ENCODE measurements at places on chromosomes 5 and 9. TPM values are rescaled to one million over a fixed set of nuclear protein-coding genes. Genes with fewer than 3 reads are reported as not detected.
A peak's percentile ranks its signal among the peaks of the same experiment; 100 is the strongest.

The CDKN2A gene
- polyA plus RNA-seq = 0.35 TPM

The NDST1 gene
- 54.9 TPM for polyA plus RNA-seq

The CAPSL gene
- polyA plus RNA-seq = 5.5 TPM

The SEMA5A gene
- polyA plus RNA-seq = 46.3 TPM

The HAPLN1 gene
- polyA plus RNA-seq = 9.7 TPM

The CARTPT gene
- polyA plus RNA-seq = not detected

- peak; percentile 72 for DNase-seq
These were observed 15.1 kb downstream of the GPSM1 start for GRCh38 chr9:136342181-136343120.

DNA sequence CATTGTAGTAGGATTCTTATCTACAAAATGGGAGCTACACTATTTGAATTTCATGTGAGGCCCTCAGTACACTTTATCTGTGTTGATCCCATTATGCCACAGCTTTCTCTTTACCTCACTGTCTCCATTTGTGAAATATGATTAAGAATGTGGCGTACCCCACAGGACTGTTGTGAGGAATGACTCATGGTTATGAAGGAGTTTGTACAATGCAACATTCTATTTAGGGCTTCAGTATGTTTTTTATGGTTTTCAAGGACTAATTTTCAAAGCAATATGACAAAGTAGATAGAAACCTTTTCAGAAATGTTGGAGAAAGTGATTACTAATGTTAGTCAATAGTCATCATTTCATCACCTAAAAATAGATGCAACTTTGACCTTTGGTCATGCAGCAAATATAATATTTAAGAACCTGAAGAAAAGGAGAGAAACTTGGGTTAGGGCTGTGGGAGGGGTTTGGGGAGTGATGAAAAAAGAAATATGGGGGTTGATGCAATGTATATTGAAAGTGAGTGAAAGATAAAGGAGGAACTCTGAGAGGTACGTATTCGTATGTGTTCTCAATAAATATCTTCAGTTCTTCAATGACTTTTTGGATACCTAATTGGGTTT lies 53.7 kb upstream of the PIP5K1B start:
- DNase-seq = no peak

- DNase-seq = peak; percentile 60
These were observed 47.1 kb upstream of the POU4F3 start for GRCh38 chr5:146291421-146292074.

DNA sequence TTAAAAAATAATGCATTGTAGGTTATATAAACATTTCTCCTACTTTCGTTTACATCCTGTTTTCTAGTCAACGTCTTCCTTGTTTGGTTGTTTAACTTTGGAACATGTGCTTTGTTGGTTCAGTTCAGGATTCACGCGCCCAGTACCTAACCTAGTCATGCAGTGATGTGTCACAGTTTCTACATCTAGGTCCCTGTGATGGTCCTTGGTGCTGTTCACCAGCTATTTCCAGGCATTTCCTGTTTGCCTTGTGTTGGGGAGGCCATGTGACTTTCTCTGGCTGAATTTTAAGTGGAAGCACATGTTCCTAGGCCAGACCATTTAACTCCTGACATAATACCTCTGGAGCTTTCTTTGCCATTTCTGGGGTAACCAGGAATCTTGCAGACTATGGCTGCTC lies 292.3 kb downstream of the SMARCA2 start:
- DNase-seq = no peak

DNA sequence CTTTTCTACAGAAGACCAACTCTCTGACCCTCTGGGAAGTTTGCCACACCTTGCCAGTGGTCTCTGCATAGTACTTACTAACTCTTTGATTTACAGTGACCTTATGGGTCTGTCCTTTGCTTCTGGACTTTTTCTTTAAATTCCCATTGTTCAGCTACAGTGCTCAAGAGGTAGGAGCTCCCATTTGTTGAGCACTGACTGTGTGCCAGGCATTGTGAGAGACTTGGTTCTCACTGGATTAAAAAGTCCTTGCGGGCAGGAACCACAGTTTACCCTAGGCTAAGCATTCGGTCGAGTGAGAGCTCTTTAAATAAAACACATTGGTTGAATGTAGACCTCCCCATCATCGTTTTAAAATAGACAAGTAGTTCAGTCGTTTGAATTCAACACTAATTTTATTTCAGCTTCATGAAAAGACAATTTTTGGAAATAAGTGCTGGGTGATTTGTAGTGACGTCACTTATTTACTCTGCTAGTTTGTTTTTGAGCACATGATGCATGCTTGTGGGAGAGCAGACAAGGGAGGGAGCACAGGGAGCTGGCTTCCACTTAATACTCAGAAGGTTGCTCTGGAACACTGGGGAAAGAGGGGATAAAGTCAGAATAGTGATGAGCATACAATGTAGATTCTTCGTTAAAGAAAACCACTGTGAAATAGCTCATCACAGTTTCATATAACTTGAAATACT lies 27.1 kb downstream of the RASGRF2 start:
- no peak for DNase-seq

GRCh38 chr9:33939924-33940874 lies 108.5 kb downstream of the UBAP2 start:
- DNase-seq = no peak

DNA sequence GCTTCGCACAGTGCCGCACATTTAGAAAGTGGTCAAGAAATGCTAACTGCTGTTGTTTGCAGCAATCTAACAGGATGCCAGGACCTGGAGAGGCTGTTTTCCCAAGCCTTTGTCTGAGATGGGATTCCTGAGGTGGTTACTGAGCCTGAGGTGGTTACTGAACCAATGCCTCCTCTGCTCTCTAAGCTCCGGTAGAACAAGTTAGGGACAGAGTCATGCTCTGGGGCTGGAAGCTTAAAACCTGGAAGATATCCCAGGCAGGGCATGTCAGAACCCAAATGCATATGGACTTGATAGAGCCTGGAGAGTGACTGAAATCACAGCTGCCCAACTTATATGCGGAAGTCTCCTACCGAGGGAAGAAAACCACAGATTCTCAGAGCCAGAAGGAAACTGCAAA lies 46.5 kb upstream of the FAT2 start:
- no peak for DNase-seq

DNA sequence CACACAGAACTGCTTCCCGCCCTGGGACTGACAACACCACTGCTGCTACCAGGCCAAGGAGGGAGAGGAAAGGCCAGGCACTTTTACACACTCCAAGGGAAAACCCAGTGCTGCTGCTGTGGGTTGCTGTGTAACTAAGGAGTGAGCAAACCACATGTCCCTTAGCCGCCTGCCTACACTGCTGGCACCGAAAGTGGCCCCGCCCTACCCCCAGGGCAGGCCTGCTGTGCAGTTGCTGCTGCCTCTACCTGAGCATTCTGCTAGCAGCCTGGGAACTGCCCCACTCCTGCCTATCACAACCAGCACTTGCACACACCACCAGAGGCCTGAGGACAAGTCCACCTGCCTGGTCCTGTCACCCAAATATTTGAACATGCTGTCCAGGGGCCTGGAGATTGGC lies 740.9 kb downstream of the DTWD2 start:
- no peak for DNase-seq

GRCh38 chr5:61409568-61409967 lies 77.5 kb downstream of the ZSWIM6 start:
- DNase-seq = no peak

DNA sequence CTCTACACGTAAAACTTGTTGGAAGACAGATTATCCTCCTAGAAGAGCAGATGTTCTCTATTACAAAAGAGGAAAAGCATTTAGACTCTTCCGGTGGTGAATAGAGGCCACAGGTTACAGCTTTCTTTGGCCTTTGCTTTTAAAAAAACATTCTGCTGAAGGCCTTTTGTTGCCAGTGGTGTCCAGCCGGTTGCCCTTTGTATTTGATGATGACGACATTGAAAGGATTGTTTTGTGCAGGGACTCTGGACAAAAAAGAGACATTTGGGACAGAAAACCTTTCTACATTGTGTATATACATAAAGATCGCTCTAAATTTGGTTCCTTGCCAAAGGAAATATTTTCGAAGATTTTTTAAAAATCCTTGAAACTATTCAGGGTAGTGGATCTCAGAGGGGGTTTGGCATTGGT lies 180.3 kb downstream of the C9orf152 start:
- DNase-seq = peak; percentile 46

DNA sequence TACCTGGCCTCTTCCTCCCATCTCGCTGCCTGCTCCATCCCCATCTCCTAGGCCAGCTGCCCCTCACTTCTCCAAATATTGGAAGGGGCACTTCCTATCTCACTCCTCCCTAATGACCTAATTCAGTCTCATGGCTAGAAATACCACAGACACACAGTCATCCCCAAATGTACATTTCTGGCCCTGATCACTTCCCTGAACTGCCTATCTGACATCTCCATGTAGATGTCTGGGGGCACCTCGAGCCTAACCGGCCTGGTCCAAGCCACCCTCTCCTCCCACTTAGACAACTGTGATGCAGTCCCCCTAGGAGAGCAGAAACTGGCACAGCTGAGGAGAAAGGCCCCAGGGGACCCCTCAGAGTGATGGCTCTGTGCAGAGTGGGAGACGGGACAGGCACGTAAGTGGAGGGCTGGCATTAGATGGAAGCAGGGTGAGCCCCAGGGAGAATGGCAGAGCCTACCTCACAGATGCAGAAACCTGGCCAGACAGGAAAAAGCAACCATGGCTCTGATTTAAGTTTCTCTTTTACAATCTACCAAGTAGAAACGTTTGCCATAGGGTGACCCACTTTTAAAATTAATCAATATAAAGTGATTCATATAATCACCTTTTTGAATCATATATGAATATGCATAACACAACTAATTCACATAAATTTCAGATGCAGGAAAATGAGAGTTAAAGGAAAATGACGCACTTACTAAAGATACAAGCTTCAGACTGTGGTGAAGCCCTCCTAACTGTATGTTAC lies 22.1 kb downstream of the CAMSAP1 start:
- DNase-seq = no peak

Measured in left kidney (tissue), 8 donors.